ENCODE measurements at places on chromosomes 6 and 20. TPM values are rescaled to one million over a fixed set of nuclear protein-coding genes. Genes with fewer than 3 reads are reported as not detected.

RCAN2 gene
- 7.0 TPM for total RNA-seq

SMIM8 gene
- 9.4 TPM for total RNA-seq

POFUT1 gene
- total RNA-seq: 26.9 TPM

HNF4A gene
- total RNA-seq: 346 TPM

ADGRF4 gene
- total RNA-seq: 1.6 TPM

GPANK1 gene
- total RNA-seq: 11.0 TPM

CHMP4B gene
- total RNA-seq: 165 TPM

FAM209B gene
- total RNA-seq: not detected

ADGRF5 gene
- total RNA-seq: 3.3 TPM

CD40 gene
- 2.8 TPM for total RNA-seq

MLIP gene
- 1.2 TPM for total RNA-seq

TNNC2 gene
- 3.8 TPM for total RNA-seq

DNA sequence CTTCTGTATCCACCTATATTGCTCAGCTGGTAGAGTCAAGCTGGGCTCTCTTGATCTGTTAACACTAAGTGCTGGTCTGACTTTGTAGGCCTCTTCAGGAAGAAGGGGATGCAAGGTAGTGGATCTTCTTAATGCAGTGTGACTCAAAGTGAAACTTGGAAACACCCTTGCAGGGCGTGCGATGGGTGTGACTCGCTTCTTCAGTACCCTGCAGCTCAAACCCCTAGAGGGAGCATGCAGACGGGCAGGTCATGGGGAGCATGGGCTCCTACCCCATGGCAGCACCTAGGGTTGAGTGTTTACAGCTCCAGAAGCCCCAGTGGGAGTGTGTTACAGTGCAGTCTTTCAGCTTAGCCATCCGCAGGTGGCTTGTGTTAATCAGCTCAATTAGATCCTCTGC lies 757 bp upstream of the SAMD3 start:
- DNase-seq: peak; percentile 19

DNA sequence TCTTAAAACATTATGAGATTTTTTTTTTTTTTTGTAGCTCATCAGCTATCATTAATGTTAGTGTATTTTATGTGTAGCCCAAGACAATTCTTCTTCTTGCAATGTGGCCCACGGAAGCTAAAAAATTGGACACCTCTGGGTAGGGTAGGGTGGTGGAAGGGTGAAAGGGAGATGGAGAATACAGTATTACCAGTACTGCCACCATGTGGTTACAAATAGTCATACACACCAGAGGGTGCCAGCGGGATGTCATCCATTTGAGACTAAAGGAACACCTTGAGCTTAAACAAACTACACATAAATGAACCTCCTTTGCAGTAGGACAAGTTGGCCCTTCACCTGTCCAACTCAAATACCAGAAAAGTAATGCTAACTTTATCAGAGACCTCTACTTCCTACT lies 601.9 kb downstream of the HTR1B start:
- DNase-seq: no peak

- no peak for DNase-seq
These were observed 55.8 kb upstream of the HIVEP2 start for GRCh38 chr6:143000811-143001210.

GRCh38 chr6:55379895-55380294 lies 52.6 kb downstream of the GFRAL start:
- DNase-seq: no peak

DNA sequence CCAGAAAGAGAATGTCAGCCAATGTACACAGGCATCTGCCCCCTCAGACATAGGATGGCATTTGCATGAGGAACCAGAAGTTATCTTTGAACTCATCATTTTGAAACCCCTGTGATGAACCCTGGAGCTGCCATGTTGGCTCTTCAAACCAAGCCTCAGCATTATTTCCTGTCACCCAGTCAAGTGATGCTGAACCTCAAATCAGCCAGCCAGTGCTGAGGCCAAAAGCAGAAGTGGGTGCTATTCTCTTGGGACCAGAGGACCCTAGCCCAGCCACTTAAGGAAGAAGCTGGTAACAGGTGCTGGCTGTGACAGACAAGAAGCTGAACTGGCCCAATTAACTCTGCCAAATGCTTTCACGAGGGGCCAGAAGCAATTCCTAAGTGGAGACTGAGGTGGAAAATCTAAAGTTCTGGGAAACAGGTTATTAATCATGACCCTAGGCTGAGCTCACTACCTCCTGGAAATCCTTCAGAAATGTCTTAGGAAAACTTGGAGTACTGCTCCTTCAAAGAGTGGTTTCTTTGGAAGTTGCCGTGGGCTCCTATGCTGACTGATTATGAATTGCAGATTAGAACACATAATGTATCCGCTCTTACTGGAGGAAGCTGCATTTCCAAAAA lies 4.0 kb downstream of the PKIG start:
- no peak for DNase-seq

DNA sequence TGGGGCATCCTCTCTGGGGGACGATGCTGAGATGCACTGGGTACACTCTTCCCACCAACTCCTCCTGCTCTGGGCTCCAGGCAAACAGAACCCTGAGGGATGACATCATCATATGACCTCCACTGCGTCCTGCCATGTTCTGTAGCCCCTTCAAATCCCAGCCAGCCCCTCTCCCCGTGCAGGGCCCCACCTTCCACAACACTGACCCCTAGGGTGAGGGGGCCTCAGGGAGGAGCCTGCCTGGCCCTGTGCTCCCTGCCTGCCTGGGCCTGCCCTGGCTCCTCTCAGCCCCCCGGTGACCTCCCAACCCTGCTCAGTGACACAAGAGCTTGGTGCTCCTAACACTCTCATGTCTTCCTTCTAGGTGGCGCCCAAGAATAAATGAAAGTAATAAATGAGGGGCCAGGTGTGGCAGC lies 9.6 kb upstream of the SPDEF start:
- no peak for DNase-seq

GRCh38 chr20:24781418-24781980 lies 167.6 kb upstream of the CST7 start:
- no peak for DNase-seq

DNA sequence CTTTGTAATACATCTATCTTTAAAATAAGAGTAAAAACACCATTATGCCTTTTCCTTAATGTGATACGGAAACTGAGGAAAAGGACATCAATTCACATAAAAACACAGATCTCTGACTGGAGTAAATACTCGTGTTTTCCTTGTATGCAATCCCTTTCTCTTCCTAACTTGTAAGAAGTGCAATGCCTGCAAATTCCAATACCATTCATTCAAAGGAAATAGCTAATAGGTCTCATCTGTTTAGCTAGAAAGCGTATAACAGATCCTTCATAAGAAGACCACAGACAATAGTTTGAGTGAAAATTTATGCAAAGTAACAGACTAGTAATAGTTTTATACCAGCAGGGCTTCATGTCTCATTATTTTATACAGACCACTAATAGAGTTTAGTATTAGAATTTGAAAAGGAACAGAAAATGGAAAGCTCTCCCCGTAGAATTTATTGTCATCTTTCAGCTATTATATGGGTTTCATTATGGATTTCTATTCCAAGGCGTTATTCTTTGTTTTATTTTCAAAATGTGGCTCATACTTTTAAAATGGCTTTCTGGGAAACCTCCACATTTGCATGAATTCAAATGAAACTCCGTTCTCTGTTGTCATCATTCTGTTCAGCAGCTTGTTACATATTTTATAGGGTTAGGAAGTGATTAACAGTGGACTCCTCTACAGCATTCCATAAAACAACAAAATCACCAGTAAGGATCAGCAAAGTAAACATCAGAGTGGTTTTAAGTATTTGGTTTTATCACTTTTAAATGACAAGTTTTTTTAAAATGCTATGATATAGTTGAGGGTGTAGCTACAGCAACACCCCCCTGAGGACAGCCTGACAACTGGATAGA lies 186.7 kb downstream of the BTBD9 start:
- DNase-seq: no peak

- no peak for DNase-seq
These were observed 120.9 kb upstream of the IRAK1BP1 start for GRCh38 chr6:78746457-78746856.

- DNase-seq: no peak
These were observed 409.9 kb upstream of the SPTLC3 start for GRCh38 chr20:12598894-12599293.

DNA sequence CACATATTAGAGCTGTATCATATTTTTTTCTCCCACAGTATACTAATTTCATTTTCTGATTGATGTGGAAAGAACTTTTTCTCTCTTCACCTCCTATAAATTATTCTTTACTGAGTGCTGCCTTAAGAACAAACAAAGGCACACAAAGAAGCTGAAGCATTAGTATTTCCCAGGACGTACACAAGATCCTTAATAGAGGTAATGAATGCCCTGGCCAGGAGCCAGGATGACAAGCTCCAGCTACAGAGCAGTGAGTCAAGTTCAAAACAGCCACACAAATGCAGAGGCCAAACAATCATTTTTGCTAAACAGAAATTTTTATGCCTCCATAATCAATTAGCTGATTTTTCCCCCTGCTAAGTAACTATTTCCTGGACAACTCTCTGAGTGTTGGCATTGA lies 639.6 kb downstream of the EPHA7 start:
- DNase-seq: no peak

DNA sequence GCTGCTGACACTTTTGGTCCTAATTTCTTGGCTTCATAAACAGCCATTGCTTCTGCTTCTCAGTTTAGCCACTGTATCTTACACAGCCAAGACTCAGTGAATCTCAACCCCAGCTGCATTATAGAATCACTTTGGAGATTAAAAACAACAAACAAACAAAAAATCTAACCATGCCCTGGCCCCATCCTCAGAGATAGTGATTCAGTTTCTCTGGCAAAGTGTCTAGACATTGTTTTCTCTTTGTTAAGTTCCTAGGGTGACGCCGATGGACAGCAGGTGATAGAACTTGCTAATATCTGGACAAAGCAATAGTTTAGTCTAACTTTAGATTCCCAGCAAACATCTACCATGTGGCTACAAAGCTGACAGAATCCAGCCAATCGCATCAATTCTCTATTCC lies 2.9 kb downstream of the ADGRF5 start:
- no peak for DNase-seq

- no peak for DNase-seq
These were observed 642 bp downstream of the EEF1A2 start for GRCh38 chr20:63497946-63498935.

DNA sequence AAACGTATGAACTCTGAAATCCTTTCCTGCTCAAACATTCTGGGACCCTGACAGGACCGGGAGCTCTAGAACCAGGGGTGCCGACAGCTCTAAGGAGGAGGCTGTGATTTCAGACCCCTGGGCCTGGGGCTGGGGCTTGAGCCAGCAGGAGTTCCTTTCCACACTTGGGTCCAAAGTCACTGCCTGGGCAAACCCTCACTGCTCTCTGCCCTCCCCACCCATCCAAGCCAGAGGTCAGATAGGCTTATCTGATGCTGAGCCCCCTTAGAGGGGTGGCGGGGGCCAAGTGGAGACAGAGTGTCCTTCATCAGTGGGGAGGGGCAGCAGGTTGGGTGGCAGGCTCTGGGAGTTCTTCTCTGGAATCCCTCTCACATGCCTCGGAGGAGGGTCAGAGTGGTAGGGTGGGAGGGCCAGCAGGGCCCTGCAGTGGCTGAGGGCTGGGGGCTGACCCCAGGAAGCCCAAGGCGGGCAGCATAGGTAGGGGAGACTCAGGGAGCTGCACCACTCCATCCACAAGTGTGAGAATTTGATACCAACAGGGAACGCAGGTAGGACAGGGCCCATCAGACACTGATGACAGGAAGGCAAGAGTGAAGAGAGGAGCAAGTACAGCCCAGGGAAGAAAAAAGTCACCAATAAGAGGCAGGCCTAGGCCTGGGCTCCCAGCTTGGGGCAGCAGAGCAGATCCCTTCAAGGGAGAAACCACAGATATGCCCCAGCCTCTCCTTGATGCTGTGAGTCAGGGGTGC lies 121.0 kb downstream of the MRPL14 start:
- no peak for DNase-seq

GRCh38 chr6:75602246-75603105 lies 796 bp downstream of the SENP6 start:
- peak; percentile 48 for DNase-seq

GRCh38 chr6:4124351-4124750 lies 11.0 kb downstream of the ECI2 start:
- no peak for DNase-seq

DNA sequence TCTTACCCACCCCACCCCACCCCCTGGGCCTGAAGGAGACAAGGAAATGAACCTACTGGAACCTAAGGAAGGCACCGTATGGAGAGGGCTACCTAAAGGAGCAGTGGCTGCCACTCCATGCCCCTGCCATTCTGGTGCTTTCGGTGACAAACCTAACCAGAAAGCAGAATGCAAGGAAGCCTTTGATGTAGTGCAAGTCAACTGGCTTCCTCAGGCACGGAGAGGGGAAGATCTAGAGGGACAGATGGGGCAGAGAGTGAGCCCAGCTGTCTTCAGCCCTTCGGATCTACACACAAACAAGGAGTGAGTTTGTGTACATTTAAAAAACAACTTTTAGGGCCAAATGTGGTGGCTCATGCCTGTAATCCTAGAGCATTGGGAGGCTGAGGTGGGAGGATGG lies 39.5 kb downstream of the PPP1R16B start:
- DNase-seq: no peak

- DNase-seq: peak; percentile 67
These were observed 78.3 kb upstream of the CLDN20 start for GRCh38 chr6:155185544-155185943.

GRCh38 chr6:15062516-15063252 lies 183.2 kb upstream of the JARID2 start:
- DNase-seq: no peak

- DNase-seq: peak; percentile 38
These were observed 58.2 kb downstream of the TRIM27 start for GRCh38 chr6:28865401-28866204.

DNA sequence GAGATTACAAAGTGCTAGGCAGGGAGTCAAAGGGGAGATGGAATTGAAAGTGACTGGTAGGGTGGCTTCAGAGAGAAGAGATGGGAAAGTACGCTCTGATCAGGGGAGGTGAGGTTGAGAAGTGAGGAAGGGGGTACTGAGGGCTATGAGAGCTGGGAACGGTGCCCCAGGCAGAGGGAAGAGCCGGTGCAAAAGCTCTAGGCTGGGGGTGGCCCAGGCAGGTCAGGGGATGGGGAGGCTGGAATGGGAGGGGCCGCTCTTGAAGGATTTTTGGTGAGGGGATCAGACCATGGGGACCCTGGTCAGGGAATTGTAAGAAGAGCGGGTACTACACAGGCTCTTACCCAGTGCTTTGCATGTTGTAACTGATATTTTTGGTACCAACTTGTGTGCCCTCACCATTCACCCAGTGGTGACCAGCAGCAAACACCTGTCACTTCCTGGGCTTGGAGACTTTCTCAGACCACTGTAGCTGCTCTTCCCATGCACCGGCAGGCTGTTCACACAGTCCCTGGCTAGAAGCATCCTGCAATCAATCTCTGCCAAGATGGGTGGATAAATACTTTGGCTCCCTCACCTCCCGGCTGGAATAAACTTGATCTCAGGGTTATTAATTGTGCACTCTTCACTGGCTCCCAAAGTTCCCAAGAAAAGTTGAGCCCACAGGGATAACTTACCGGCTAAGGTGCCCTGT lies 24.0 kb downstream of the PCK1 start:
- no peak for DNase-seq

Measured in colonic mucosa (tissue), 4 donors.